ENCODE measurements at places on chromosomes 5 and 9. TPM values are rescaled to one million over a fixed set of nuclear protein-coding genes. Genes with fewer than 3 reads are reported as not detected.
A peak's percentile ranks its signal among the peaks of the same experiment; 100 is the strongest.

GRCh38 chr9:114097613-114098020, 1.5 kb downstream of the KIF12 start:
- no peak for DNase-seq

- peak; percentile 96 for DNase-seq
Observed at GRCh38 chr9:93116072-93116961, 17.7 kb downstream of the NINJ1 start.

GRCh38 chr5:177557041-177557647, 2.8 kb upstream of the FAM193B start:
- peak; percentile 39 for DNase-seq

DNA sequence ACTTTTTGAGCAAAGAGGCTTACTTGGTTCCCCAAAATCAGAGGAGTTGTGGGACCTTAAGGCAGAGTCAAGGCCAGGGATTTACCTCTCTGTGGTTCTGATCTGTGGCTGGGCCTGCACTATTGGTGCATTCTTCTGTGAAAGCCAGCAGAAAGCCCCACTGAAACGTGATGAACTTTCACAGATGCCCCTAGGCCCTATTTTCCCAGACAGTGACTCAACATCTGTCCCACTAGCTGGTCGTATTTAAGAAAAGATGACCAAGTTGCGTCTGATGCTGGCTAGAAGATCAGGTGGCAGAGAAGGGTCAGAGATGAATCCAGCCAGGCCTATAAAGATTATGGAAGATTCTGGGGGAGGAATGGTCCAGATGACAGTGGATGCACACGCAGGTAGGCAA, 153.1 kb downstream of the ACTL7B start:
- DNase-seq, result no peak

GRCh38 chr9:32304495-32304894, 79.9 kb upstream of the ACO1 start:
- no peak for DNase-seq

- DNase-seq, result no peak
Observed at GRCh38 chr9:8940650-8941049, 1141.1 kb upstream of the DMAC1 start.

- no peak for DNase-seq
Observed at GRCh38 chr9:15180124-15180523, 126.9 kb downstream of the TTC39B start.

The INSYN2B gene
- 12.5 TPM for total RNA-seq

The CKMT2 gene
- total RNA-seq, result 0.43 TPM

The HRCT1 gene
- total RNA-seq, result 0.97 TPM

The PCDHB11 gene
- total RNA-seq, result not detected

The CCNJL gene
- 0.86 TPM for total RNA-seq

Measured in fibroblast of villous mesenchyme (primary cell).